ENCODE measurements at places on chromosomes 16 and 17.

GRCh38 chr17:15945527-15946191 is 729 bp downstream of the ADORA2B start:
- peak; percentile 21 for DNase-seq

- DNase-seq, result peak; percentile 15
Observed at GRCh38 chr17:57257895-57258851, 1.9 kb downstream of the MSI2 start.

DNA sequence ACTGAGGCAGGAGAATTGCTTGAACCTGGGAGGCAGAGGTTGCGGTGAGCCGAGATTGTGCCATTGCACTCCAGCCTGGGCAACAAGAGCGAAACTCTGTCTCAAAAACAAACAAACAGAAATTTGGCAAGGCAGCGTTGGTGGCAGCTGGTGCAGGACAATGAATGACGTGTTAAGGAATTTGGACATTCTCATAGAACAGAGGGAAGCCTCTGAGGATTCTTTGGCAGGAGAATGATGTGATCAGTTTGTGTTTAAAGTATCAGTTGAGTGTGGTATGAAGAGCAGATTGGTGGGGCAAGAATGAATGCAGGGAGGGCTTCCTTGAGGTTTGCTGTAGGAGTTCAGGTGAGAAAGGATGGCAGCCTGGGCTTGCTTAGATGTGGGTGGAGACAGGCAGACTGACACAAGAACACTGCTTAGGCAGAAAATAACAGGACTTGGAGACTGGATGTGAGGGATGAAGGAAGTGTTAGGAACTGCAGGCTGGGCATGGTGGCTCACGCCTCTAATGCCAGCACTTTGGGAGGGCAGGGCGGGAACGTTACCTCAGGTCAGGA is 4.8 kb downstream of the CYB5D2 start:
- no peak for DNase-seq

- DNase-seq, result no peak
Observed at GRCh38 chr16:67115639-67116038, 5.9 kb downstream of the PHAF1 start.

- peak; percentile 59 for DNase-seq
Observed at GRCh38 chr17:17613708-17614114, 22.2 kb upstream of the PEMT start.

DNA sequence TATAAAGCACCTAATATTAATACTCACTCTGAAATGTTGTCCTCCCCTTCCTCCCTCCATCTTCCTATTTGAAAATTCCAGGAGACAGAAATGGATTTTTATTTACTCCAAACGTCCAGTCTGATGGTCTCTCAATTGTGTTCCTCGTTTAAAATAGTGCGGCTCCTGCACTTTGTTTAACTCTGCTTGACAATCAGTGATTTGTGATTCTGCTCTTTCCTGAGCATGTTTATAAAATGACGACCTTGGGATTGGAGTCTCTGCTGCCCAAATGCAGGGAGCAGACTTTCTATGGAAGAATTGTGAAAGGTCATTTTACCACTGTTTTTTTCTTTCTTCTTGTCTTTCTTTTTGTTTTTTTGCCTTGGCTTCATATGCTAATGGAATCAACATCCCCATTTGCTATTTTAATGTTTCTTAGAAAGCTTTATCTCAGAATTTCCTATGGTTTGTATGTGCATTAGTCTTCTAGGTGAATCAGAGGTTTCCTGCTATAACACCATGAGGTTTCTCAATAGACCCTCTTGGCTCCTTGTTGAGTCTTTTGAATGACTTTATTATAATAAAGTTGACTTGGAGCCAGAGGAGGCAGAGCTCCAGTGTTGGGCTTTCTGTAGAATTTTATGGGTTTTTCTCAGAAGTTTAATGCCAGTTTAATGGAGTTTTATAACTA is 376.5 kb downstream of the CDH11 start:
- no peak for DNase-seq

- no peak for DNase-seq
Observed at GRCh38 chr16:29107299-29107698, 122.4 kb downstream of the LAT start.

GRCh38 chr17:45789874-45790273 is 5.8 kb downstream of the CRHR1 start:
- no peak for DNase-seq

DNA sequence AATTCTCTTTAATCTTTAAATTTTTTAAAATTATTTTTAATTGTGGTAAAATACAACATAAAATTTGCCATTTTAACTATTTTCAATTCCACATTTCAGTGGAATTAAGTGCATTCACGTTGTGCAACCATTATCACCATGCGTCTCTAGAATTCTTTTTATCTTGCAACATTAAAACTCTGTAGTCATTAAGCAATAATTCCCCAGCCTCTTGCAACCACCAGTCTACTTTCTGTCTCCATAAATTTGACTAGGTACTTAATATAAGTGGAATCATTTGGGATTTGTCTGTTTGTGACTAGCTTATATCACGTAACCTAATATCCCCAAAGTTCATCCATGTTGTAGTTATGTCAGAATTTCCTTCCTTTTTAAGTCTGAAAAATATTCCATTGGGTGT is 79.1 kb downstream of the TAOK1 start:
- DNase-seq, result no peak

GRCh38 chr16:26348095-26348494 is 656.3 kb downstream of the HS3ST4 start:
- no peak for DNase-seq

GRCh38 chr17:67058036-67058435 is 13.7 kb downstream of the CACNG1 start:
- DNase-seq, result no peak

DNA sequence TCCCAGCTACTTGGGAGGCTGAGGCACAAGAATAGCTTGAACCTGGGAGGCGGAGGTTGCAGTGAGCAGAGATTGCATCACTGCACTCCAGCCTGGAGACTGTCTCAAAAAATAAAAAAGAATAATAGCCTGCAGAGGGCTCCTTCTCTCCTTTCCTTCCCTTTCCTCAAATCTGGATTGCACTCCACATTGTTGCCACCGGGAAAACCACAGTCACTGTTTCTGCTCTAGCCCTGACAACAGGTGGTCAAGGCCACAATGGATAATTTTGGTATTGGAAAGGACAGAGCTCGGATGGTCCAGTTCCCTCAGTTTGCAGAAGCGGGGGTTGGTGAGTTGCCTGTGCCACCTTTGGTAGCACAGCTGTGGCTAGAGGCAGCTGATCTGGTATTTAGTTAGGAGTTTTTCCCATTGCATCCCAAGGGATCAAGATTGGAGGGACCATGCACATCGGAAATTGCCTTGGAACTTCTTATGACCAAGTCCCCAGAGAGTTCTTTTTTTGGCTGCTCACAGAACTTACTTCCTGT is 44.7 kb upstream of the PRSS54 start:
- DNase-seq, result peak; percentile 46

GRCh38 chr16:58425756-58426494 is 33.7 kb downstream of the GINS3 start:
- no peak for DNase-seq

DNA sequence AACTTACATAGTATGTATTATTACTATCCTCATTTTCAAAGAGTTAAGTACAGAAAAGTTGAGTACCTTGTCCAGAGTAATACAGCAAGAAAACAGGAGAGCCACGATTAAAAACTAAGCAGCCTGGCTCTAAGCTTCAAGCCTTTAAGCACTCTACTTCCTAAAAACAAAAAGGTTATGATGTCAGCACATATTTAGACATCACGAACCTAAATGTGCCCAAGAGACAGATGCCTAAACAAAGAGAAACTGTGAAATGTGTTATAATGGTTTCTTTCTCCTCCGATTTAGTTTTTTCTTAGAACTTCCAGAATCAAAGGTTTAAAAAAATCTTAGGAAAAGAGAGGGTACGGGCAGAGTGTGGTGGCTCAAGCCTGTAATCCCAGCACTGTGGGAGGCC is 151.0 kb downstream of the VPS53 start:
- DNase-seq, result no peak

- DNase-seq, result no peak
Observed at GRCh38 chr16:74626741-74627416, 20.0 kb upstream of the GLG1 start.

- no peak for DNase-seq
Observed at GRCh38 chr17:57006040-57006439, 28.1 kb downstream of the SCPEP1 start.

DNA sequence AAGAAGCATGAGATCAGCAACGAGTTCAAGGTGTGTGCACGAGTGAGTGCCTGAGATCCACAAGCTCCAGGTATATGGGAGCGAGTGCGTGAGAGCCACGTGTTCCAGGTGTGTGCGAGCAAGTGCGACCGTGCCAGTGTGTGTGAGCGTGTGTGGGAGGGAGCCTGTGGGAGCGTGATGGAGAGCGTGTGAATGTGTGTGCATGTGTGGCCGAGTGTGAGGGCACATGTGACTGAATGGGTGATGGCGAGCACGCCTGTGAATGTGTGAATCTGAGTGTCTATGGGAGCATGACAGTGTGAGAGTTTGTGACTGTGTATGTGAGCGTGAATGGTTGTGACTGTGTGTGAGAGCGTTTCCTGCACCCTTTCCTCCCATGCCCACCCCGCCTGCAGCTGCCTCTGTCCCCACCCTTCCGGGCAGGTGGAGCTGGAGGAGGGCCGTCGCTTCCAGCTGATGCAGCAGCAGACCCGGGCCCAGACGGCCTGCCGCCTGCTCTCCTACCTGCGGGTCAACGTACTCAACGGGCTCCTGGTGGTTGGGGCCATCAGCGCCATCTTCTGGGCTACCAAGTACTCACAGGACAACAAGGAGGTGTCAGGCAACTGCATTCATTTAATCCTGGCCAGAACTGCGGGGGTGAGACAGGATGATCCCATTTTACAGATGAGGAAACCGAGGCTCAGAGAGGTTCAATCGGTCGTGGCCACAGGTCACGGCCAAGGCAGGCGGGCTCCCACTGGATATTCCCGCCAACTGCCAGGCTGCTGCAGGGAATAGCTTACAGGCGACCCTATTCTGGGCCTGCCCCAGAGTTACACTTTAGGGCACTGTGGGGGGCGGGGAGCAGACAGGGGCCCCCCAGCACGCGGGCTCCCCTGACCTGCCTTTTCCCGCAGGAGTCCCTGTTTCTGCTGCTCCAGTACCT is 3.7 kb downstream of the TMC8 start:
- peak; percentile 69 for DNase-seq

DNA sequence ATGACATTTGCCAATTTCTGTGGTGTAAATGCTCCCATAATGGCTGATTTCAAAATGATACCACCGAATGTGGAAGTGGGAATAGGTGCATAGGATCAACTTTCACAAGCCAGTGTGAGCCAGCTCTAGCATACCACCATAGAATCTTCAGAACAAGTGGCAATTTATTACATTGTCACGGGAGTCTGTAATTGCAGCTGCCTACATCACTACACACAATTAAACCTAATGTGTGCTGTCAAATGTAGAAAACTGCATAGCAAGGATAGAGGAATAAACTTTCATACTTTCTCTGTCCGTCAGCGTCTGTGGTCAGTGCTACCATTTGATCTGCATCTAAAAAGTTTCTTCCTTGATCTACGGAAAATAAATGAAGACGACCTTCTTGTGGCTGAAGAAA is 417.8 kb upstream of the TOM1L1 start:
- DNase-seq, result no peak

DNA sequence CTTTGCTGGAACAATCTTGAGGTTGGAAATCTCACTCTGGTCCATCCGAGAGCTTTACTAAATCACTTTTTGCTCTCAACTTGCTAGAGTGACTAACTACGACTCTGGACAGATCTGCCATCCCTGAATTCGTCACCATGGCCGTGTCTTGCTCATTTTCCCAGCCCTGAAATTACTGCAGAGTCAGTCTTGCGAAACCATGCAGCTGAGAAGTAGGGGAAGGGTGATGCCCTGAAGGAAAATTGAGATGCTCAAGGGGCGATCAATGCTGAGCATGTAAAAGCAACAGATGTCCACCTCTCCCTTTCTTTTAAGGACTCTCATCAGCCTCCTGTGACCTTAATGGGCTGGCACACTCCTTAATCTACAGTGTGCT is 18.8 kb downstream of the PCTP start:
- no peak for DNase-seq

GRCh38 chr16:66365651-66366050 is 840 bp upstream of the CDH5 start:
- no peak for DNase-seq

DNA sequence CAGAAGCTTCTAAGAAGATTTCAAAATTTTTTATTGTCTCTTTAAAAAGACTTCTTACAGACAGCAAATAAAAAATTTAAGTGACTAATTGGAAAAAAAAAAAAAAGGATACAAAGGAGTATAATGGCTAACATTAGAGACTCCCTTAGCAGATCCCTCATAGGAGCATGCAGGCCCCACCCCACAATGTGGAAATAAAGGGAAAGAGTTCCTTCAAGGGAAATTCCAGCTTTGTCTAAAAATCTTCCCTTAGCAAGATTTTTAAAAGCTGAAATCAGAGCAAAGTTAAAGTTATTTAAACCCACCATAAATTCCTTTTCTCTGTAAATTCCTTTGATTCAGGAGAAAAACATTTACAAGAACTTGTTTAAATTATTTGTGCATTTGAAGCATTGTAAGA is 32.5 kb upstream of the NOS2 start:
- DNase-seq, result no peak

GRCh38 chr17:26792486-26792885 is 501.4 kb upstream of the WSB1 start:
- no peak for DNase-seq
